ENCODE measurements at places on chromosomes 7 and 10.
A peak's percentile ranks its signal among the peaks of the same experiment; 100 is the strongest.

DNA sequence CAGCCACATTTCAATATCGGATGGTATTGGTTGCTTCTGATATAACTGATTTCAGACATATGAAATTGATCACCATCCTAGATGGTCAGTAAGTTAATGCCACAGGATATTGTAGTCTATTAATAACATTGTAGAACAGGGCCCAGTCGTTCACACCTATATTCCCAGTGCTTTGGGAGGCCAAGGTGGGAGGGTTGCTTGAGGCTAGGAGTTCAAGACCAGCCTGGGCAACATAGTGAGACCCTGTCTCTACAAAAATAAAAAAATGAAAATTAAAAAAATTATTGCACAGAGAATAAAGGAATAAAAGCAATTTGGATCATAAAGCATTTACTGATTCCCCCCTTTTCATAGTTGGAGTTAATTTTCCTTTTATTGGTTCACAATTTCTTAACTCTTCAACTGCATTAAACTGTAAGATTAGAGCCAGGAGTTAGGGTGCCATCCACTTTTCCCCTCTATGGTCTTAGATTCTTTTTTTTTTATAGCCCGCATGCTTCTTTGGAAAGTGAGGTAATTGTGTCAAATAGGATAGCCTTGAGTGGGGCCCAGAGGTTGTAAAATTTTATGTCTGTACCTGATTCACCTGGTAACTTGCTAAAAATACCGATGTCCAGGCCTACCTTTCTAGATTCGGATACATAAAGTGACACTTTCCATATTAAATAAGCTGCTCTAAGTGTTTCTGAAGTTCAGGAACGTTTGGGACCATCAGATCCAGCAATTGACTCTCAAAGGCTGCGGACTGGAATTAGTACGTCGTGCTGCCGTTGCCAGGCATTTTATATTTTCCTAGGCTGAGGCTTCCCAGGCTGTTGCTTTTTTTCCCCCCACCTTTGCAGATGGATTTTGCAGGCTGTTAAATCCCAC, 24.7 kb downstream of the ADK start:
- DNase-seq, result no peak

GRCh38 chr7:92669616-92670165, 79.5 kb upstream of the FAM133B start:
- no peak for DNase-seq

GRCh38 chr10:128144547-128144946, 18.3 kb upstream of the MKI67 start:
- no peak for DNase-seq

- no peak for DNase-seq
Observed at GRCh38 chr10:14740684-14741247, 33.9 kb downstream of the FAM107B start.

DNA sequence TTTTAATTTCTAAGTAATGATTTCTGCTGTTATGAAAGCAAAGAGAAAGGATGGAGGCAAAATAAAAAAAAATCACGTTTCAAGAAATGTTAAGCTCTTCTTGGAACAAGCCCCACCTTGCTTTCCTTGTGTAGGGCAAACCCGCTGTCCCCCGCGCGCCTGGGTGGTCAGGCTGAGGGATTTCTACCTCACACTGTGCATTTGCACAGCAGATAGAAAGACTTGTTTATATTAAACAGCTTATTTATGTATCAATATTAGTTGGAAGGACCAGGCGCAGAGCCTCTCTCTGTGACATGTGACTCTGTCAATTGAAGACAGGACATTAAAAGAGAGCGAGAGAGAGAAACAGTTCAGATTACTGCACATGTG, 2.4 kb downstream of the ADRB1 start:
- no peak for DNase-seq

- DNase-seq, result no peak
Observed at GRCh38 chr7:108114117-108114841, 15.9 kb downstream of the LAMB4 start.

DNA sequence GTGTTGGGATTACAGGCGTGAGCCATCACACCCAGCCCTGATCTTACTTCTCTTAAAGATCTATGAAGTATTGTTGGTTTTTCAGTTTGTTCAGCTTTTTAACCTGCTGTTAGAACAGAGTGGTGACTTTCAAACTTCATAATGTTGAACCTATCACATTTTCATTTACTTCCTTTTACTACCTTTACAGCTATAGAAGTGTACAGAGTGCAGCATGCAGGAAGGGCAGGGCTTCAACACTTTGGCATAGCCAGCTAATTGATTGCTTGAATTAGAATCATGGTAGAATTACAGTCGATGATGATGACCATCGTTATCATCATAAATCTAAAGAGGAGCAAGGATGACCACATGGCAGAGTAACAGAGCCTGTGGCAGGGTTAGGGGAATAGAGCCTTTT, 55.5 kb downstream of the AOAH start:
- no peak for DNase-seq

DNA sequence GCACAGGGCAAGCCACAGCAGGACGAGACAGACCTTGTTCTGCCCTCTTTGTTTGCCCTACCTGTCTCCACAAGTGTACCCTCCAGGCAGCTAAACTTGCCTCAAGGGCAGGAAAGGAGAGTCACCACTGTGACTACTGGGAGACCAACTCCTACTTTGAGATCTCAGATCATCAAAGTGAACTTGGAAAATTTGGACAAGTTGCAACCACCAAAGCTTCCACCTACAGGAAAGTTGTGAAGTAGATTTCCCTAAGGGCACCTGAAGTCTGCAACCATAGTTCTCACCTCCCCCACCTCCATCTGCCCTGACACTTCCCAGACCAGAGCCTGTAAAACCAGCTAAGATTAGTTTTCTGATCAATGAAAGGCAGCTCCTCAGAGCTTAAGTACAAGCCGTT, 2.5 kb upstream of the WDR91 start:
- no peak for DNase-seq

GRCh38 chr7:134703782-134704181, 57.1 kb downstream of the BPGM start:
- DNase-seq, result no peak

GRCh38 chr7:91835091-91835825, 45.2 kb downstream of the MTERF1 start:
- DNase-seq, result no peak

DNA sequence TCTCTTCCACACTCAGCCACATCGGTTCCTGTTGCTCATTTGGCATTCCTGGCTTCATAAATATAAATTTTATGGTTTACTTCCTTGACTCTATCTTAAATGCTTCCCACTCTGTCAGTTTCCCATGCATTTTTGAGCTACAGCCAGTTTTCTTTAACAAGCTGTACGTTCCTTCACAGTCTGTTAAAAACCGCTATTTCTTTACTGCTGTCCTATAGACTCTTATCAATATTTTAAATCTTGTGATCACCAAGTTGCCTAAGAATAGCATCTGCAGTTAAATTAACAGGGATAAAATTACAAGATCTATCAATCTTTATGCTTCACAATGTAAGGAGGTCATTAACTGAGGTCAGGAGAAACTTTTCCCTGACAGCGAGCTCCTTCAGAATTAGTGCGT, 103.1 kb upstream of the RHOBTB1 start:
- no peak for DNase-seq

GRCh38 chr10:21985541-21985940, 18.0 kb downstream of the DNAJC1 start:
- DNase-seq, result no peak

DNA sequence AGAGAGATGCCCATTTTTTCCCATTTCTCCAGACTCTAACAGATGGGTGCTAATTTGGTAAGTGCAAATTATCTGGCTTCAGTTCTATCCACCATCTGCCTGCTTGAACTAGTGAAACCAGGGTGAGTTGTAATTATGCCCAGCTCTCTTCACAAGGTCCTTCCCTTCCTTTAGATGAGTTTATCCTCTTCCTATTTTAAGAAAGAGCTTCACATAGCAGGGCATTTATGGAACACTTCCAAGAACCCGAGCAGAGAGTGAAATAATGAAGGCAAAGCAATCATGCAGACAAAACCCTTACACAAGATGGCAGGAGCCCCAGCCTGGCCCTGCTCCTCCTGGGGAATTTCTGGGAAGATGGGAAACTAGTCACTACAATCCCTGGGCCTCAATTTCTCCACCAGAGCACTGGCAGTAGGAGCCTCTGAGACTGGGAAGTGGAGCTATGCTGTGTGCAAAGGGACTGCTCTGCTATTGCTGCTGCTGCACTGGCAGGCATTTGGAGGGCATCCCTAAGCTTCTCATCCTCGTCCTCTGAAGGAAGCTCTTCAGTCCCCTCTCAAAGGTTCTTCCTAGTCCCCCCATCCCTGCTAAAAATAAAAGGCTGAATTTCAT, 33.7 kb upstream of the PLXNA4 start:
- no peak for DNase-seq

GRCh38 chr10:89301721-89302445, at the start of gene IFIT2:
Gene IFIT2 (plus strand): TSS chr10:89302046. CDS start chr10:89302124, 78 bp downstream.
- peak; percentile 43 for DNase-seq

DNA sequence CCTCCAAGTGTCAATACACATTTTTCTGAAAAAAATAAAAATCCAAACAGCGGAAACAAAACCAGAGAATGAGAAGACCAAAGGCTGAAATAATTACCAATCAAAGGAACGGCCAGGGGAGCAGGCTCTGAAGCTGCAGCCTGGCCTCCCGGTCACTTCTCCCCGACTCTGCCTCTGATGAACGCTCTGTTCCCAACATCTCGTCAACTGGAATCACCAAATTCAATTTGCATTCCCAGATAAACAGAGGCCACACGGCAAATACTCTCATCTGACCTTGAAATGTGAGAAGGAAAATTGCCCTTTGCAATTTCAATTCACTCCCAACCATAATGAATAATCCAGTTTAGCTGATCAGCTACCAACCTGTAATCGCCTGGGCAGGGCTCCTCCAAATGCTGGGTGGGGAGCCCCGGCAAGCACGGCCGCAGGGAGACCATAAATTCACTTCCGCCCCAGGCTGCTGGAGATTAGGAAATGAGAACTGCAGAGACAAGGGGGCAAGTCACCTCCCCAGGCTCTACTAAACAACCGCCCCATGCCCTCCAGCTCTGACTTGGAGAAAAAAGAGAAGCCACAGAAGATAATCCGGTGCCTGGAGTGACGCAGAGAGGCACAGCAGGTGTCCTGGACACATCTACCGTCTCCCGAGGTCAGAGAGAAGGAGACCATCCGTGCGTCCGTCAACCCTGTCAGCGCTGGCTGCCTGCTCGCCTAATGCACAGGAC, 153.2 kb downstream of the MAD1L1 start:
- no peak for DNase-seq

GRCh38 chr7:27164045-27164366, 1.3 kb downstream of the HOXA9 start:
- DNase-seq, result no peak

DNA sequence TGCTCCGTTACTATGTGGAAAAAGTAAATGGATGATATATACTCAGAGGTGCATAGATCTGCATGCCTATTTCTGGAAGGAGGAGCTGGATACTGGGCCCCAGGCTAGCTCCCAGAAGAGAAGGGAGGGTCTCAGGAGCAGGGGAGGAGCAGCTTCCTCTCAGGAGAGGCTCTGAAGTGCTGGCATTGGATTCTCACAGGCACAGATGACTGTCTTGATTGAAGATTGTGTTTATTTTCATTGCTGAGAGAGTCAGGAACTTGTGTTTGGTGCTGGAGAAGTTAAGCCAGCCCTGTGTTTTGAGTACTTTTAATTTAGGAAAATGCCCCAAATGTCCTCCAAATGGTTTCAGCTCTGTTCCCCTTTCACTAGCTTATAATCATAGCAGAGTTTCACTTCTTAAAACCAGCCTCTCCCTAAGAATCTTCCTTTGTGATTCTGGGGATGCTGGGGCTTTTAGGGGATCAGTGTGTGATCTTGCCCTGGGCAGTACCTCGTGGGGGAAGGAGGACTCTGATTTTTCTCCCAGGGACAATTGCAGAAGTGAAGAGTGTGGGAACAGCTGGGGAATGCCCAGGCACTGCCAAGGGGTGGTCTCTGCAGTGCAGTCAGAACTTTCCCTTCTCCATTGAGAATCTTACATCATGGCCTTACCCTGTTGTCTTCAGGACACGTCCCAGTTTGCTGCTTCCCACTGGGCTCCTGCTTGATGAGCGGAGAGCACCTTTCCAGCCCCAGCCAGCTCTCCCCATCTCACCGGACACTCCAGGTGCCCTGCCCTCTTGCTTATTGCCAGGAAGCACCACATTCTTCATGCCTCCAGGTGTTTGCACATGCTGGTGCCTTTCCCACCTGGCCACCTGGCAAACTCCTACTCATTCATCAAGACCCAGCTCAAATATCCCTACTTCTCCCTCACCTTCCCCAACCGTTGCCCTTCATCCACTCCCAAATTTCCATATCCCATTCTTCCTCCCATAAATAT, 102.8 kb downstream of the ARHGAP22 start:
- DNase-seq, result no peak

DNA sequence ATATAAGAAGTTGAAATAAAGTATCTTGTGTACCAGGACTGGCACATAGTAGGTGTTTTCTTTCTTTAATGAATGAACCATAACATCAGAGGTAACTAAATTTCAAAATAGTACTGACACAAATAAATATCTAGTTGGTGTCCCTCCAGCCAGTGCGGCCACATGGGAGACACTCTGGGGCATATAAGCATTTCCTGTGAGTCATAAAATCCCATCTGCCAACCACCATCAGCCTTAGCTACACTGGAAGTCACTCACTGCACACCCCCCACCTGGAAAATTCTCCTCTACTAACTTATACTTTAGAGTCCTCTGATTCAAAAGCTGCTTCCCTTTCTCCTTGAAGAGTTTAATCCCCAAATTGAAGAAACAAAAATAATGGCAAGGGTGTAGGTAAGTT, 32.5 kb downstream of the DYDC1 start:
- no peak for DNase-seq

DNA sequence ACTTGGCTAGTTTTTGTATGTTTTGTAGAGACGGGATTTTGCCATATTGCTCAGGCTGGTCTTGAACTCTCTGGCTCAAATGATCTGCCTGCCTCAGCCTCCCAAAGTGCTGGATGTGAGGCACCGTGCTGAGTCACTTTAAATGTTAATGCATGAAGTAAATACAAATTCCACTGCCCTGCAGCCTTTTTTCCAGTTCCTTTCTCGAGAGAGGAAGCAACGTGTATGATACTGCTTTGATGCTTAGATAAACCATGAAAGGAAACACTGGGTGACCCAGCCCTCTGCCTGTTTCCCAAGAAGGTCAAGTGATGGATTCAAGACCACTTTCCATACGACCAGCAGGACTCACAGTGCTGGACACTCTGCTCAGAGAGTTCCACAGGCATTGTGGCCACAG, 11.3 kb upstream of the MRPS24 start:
- no peak for DNase-seq

DNA sequence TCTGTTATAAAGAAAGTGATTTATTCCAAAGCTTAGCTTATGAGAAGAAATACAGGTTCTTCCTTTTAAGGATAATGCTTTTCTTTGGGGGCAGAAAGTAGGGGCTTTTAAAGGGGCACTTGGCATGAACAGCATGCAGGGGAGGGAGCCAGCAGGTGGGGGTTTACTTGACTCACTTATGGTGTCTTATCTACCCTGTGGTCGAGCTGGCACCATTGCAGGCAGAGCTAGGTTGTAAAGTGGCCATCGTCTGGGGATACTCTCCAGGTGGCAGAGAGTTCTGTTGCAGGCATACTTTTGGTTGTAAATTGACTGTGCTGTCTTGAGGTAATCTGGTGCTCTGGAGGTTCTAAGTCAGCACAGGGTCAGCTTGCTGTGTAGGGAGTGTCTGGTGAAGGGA, 26.3 kb upstream of the IFRD1 start:
- no peak for DNase-seq
